ENCODE measurements at places on chromosomes 7 and 10. TPM values are rescaled to one million over a fixed set of nuclear protein-coding genes. Genes with fewer than 3 reads are reported as not detected.

DNA sequence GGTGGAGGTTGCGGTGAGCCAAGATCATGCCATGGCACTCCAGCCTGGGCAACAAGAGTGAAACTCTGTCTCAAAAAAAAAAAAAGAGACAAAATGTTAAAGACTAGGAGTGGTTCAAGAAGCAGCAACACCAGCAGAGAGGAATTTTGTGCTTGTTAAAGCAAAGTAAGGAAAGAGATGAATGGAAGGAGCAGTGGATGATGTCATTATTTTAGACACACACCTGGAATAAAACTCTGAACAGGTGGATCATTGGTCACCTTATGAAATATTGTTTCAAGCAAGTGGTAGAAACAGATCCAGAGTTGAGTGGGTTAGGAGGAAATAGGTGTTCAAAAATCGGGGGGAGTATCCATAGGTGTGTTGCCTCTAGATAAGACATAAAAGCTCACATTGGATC is 129.7 kb upstream of the FRMD4A start:
- DNase-seq: no peak

GRCh38 chr10:84179059-84179710 is 5.6 kb downstream of the GPR15LG start:
- DNase-seq: no peak

GRCh38 chr10:45373576-45374349 is at the start of gene ALOX5:
Gene ALOX5 (plus strand): TSS chr10:45374216. CDS start chr10:45374280, 64 bp downstream.
- no peak for DNase-seq

DNA sequence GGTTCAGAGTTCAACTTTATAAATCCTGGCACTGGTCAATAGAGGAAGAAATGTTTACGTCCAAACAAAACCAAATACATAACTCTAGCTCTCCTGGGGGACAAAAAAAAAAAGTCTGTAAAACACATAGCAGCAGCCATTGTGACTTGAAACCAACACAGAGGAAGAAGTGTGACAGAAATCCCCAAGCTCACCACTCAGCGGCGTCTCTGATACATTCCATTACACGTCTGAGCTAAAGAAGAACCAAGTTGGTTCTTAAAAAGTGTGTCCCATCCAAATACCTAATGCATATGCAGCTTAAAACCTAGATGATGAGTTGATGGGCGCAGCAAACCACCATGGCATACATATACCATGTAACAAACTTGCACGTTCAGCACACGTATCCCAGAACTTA is 58.3 kb upstream of the NANOS1 start:
- no peak for DNase-seq

DNA sequence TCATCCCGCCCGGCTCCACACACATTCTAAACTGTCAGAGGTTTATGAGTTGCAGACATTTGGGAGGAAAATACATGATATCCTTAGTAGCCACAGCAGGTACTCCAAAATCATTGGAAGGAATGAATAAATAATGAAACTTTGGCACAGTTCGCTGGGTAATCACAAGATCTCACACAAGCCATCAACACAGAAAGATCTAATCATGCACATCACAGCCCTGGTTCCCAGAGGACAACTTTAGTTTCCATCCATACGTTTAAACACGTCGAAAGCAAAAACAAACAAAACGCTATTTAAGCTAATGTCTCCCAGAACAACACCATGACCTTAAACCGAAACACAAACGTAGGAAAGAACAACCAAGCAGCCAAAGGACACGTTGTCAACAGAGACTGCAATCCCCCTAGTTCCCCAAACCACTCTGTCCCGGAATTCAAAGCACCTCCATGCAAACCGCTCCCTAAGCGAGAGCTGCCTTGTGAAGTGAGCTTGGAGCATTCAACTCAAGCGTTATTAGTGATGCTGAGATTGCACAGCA is 12.3 kb downstream of the SVIL start:
- DNase-seq: no peak

Gene CCL24
- polyA plus RNA-seq: not detected

Gene PTF1A
- not detected for polyA plus RNA-seq

Gene TSPAN15
- 166 TPM for polyA plus RNA-seq
